ENCODE measurements at places on chromosomes 16 and 17. TPM values are rescaled to one million over a fixed set of nuclear protein-coding genes. Genes with fewer than 3 reads are reported as not detected.

TBC1D3H gene
- not detected for total RNA-seq

MYCBPAP gene
- total RNA-seq: not detected

- DNase-seq: no peak
Measured at GRCh38 chr16:19281246-19281645, 4.3 kb upstream of the CLEC19A start.

GRCh38 chr17:76686538-76687297 is 24.0 kb downstream of the MXRA7 start:
- no peak for DNase-seq

DNA sequence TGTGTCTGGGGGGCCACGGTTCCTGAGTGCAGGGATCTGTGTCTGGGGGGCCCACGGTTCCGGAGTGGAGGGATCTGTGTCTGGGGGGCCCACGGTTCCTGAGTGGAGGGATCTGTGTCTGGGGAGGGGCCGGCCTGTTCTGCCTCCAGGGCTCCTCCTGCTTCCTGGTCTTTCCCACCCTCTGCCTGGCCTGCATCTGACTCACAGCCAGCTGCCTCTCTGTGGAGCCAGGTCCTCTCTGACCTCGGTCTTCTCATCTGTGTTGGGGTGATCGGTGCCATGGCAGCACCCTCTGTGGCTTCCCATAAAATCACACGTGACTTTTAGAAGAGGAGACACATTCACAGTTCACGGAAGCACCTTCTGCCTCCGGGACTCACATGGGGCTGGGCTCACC is 50.3 kb downstream of the ZFPM1 start:
- no peak for DNase-seq

GRCh38 chr16:22665048-22665797 is 148.7 kb upstream of the HS3ST2 start:
- no peak for DNase-seq

- peak; percentile 95 for DNase-seq
Measured at GRCh38 chr17:81419886-81420768, 24.9 kb downstream of the BAHCC1 start.

DNA sequence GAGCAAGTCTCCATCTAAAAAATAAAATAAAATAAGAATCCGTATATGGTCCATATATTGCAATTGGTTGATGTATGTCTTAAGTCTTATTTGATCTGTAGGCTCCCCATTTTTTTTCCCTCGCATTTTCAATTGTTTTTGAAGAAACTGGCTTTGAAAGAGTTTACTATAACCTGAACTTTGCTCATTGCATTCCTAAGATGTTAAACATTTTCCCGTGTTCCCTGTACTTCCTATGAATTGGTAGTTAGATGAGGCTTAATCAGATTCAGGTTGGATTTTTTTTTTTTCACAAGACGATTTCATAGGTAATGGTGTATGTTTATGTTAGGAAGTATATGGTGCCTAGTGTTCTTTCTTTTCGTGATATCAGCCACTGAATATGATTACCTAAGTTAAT is 3.3 kb downstream of the LRRC36 start:
- no peak for DNase-seq

GRCh38 chr16:74942977-74943918 is 41.7 kb downstream of the WDR59 start:
- DNase-seq: no peak

All from SJCRH30 (cell line).